ENCODE measurements at places on chromosomes 7 and 10. TPM values are rescaled to one million over a fixed set of nuclear protein-coding genes. Genes with fewer than 3 reads are reported as not detected.

LRGUK gene
- total RNA-seq: 0.92 TPM

FAM131B gene
- total RNA-seq: 2.5 TPM

MARCHF5 gene
- 38.6 TPM for total RNA-seq

DNA sequence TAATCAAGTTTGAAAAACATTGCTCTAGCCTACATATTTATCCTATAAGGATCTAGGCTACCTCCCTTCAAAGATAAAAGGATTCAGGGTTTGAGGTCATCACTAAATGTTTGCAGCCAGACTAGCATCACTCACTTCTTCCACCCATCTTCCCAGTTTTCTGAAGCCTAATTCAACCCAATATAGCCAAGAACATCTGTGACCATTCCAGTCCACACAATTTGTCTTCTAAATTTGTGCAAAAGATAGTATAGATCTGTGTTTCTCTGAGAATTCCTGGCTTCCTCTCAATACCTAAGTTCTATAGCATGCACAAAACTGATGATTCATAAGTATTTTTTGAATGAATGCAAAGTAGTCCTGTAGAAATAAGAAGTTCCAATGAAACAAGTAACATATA is 103.0 kb upstream of the CDK1 start:
- no peak for DNase-seq

DNA sequence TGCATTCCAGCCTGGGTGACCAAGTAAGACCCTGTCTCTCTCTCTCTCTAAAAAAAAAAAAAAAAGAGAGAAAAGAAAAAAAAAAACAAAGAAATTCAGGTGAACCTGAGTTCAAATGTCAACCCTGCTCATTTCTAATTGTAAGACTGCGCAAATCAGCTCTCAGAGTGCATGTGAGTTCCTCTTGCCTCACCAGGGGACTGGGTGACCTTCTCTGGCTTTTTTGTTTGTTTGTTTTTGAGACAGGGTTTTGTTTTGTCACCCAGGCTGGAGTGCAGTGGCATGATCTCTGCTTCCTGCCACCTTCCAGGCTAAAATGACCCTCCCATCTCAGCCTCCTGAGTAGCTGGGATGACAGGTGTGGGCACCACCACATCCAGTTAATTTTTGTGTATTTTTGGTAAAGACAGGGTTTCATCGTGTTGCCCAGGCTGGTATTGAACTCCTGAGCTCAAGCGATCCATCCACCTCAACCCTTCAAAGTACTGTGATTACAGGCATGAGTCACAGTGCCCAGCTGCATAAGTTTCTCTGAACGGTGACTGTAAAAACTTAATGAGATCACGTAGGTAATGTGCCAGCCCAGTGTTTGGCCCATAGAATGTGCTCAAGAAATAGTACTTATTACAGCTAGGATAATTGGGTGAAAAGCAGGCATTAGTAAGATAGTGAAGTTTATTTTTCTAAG is 45.3 kb upstream of the BAMBI start:
- DNase-seq: no peak

DNA sequence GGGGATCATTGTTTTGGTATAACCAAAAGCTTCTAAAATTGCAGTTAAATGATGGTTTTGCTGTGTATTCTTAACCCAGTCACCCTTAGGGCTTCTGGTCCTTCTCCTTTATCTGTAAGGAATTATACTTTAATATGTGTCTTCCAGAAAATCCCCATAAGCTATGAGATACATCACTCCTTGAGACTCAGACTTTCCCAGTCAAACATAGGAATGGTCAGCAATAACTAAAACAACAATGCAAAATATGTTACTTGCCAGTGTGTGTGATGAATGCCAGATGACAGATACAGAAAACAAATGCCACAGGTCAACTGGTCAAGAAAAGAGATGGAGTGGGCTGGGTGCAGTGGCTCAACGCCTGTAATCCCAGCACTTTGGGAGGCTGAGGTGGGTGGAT is 10.1 kb downstream of the ADD3 start:
- no peak for DNase-seq

DNA sequence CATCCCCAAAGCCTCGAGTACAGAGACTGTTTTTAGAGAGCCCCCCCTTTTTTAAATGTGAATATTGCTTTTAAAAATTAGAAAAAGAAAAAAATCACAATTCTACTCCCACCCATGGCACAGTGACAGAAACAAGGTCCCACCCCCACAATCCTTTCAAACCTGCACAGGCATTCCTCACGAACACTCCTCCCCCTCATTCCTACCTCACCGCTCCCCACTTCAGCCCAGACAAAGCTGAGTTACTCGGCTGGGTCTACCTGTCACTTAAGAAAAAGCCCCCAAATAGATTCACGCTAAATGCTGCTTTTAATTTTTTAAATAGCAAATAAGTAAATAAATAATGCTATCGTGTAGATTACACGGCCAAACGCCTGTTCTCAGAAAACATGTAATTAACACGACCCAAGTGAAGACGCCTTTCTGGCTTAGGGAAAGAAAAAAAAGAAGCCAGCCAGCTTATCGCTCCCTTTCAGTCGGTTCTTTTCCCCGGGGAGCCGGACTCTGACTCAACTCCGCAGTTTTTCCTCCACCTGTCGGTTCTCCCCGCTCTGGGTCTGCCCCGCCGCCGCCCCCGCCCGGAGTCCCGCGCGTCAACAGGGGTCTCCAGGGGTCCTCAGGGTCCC is 739 bp downstream of the MPP7 start:
- DNase-seq: no peak

DNA sequence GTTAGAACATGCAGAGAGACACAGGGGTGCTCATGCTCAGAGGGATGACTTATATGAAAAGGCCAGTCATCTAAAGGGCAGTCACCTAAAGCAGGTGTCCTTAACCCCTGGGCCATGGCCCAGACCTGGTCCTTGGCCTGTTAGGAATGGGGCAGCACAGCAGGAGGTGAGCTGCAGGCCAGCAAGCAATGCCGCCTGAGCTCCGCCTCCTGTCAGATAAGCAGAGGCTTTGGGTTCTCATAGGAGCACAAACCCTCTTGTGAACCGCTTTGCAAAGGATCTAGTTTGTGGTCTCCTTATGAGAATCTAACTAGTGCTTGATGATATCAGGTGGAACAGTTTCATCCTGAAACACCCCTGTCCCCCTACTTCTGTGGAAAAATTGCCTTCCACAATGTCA is 14.5 kb downstream of the ANKRD7 start:
- DNase-seq: no peak
